Activated CD4-positive, alpha-beta memory T cell treated with anti-CD3 and anti-CD28 coated beads, Interleukin-2, amount 10 ng/mL, durations not matched to agents 7 days and 5 days (primary cell): ENCODE measurements at places on chromosomes 16 and 17.
A peak's percentile ranks its signal among the peaks of the same experiment; 100 is the strongest.

DNA sequence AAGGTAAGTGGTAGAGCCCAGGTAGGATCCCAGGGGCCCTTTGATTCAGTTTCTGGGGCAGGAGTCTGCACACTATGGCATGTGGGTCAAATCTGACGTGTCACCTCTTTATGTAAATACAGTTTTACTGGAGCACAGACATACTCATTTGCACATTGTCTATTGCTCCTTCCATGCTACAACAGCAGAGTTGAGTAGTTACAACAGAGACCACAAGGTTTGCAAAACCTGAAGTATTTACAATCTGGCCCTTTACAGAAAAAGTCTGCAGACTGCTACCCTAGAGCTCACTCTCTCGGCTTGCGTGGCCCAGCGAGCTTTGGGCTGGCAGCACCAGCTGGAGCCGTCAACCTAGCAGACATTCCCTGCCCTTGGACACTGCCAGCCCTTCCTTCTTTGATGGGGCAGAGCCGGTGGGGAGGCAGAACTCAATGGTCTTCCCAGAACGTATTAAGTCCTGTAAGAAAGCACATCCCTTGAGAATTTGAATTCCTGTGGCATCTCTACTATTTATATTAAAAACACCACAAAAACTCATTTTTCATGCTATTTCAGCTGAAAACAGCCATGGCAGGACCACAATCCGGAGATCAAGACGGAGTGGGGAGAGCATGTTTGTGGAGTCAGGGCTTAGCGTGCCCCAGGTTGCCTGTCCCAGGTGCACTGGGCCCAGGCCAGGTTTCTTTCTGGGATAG, 133.1 kb upstream of the NUDT7 start:
- no peak for DNase-seq

- no peak for DNase-seq
Measured at GRCh38 chr16:48317026-48317425, 68.2 kb downstream of the SIAH1 start.

DNA sequence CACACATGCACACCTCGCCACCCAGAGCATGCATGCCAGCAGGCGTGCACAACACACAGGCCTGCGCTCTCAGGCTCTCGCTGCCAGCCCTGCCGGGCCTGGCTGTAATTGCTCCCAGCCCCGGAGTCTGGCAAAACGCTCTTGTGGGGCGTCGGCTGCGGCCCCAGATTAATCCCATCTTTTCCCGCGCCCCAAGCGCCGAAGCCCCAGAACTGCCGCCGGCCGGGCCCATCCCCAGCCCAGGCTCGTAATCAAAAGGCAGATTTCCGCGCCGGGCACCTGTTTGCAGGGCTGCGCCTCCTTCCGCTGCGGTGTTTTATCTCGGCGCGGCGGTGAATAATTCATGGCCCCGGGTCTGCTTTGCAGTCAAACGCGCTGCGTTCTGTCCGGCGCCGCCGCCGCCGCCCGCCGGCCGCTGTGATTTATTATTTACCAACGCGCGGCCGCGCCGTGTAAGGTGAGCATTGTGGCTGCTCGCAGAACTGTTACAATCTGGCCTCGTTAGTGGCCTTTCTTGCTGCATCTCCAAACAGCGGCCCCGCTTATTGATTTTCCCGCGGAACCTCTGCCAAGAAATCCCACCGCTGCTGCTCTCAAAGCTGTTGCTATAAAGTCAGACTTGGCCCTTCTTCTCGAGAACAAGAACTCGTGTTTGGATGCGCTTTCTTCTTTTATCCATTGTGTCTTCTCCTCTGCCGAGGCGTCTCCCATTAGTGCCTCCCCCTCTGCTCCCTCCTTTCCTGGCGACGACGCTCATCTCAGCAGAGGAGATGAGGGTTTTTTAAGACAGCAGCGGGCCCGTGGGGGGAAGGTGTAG, 126.1 kb downstream of the IRX5 start:
- no peak for DNase-seq

- DNase-seq: no peak
Measured at GRCh38 chr16:59719121-59719520, 985.0 kb upstream of the GOT2 start.

DNA sequence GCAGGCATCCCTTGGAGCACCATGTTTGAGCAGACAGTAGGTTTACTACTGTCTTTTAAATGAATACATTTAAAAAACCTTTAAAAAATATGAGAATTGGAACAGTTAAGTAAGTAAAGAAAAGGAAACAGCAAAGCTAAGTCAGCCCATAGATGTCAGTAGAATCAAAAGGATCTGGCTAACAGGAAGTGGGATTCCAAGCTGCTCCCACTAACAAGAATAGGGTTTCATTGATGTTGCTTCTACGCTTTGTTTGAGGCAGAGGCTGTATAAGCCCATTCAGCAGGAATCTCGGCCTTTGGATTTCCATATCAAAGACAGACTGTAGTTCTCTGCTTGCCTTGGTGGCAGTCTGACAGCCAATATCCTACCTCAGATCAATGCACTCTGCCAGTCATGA, 122.9 kb upstream of the ELAC2 start:
- DNase-seq: no peak

DNA sequence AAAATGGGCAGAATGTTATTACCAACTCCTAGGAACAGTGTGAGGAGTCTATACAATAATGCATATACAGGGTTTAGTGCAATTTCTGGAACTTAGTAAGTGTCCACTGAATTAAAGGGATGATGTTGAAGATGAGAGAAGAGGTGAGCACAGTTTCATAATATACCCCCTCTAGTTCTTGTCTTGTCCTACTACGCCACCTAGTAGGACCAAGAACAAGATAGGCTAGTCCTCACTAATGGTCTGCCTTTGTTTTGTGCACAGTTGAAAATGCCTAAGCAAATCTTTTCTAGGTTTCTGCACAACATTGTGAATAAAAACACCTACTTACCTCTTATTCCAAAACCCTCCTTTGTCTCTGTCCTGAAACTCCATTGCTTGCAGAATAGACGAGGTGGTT, 670.2 kb downstream of the CDH8 start:
- no peak for DNase-seq

GRCh38 chr17:27762527-27763305, 37.6 kb downstream of the NOS2 start:
- DNase-seq: peak; percentile 38

DNA sequence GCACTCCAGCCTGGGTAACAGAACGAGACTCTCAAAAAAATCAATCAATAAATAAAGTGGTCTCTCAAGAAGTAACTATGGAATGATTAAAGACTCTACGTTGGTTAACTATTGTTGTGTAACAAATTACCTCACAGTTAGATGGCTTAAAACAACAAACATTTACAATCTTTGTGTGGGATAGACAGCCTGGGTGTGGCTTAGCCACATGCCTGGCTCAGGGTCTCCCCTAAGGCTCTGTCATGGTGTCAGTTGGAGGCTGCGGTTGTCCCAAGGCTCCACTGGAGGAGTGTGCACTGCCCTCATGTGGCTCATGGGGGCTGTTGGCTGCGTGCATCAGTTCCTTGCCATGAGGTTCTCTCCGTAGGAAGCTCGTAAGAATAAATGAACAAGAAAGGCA, 294.5 kb downstream of the SNX29 start:
- no peak for DNase-seq

DNA sequence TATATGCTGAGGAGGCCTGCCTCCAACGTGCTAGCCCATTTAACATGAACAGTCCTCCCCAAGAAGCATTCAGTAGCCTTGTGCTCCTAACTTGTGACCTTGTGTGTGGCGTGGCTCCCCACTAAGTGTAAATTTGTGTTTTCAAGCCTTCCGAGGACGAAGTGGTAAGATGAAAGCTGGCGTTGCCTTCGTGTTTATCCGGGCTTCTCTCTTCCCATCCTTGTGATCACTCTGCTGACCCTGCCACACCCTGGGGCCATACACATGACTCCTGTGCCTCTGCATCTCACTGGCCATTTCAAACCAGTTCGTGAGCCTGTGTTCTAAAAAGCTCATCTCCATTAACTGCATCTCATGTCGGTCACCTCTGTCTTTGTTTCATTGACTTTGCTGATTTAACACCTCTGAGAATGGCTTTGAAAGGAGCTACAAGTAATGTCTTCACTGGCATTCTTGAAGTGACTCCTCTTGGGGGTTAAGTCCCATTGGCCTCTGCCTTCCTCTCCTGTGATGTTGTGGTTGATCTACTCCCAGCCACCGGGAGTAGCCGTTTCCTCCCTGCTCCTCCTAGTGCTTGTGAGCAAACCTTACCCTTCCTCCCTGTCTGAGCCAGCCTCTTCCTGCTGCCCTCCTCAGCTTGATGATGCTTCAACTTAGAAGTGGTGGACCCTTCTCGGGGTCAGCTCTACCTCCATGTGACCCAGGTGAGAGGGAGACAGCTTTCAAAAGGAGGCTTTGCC, 27.4 kb upstream of the NAGLU start:
- no peak for DNase-seq

DNA sequence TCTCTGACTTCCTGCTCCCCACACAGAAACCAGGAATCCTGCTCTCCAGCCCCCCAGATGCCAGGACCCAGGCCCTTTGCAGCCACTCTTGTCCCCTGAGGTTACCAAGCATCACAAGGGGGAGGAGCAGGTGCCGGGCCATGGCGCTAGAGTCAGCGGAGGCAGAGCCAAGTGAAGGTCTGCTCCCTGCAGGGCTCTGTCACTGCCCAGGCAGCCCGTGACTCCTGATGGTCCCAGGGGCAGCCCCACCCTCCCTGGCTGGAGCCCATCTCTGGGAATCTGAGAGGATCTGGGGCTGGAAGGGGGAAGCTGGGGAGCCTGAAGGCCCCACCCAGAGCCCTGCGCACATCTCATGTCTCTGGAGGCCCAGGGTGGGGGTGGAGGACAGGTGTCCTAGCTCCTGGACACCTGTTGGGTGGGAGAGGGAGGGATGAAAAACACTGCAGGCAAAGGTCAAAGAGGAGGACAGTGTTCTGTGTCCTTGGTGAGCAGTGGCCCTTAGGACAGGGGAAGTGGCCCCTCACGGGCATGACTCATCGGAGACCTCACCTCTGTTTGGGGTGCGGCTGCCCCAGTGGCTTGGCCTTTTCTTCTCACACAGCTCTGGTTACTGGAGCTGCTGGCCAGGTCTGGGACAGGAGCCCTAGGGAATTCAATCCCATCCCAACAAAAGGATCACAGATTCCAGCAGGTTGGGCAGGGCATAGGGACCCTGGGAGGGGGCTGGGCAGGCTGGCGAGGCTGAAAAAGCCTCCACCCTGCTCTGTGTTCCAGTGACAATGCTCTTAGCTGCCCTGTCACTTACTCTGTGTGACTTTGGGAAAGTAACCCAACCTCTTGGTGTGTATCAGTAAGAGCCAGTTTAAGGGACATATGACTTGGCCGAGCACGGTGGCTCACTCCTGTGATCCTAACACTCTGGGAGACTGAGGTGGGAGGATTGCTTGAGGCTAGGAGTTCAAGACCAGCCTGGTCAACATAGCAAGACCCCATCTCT, at the start of gene PRSS36:
Gene PRSS36, minus strand, starts transcription at position 173 of the 997 bp plus-strand sequence. Its CDS starts 31 bp downstream, at position 142.
- no peak for DNase-seq

GRCh38 chr16:63467513-63467912, 1431.3 kb upstream of the CDH8 start:
- DNase-seq: no peak

- no peak for DNase-seq
Measured at GRCh38 chr16:20410121-20410723, 888 bp downstream of the ACSM5 start.

DNA sequence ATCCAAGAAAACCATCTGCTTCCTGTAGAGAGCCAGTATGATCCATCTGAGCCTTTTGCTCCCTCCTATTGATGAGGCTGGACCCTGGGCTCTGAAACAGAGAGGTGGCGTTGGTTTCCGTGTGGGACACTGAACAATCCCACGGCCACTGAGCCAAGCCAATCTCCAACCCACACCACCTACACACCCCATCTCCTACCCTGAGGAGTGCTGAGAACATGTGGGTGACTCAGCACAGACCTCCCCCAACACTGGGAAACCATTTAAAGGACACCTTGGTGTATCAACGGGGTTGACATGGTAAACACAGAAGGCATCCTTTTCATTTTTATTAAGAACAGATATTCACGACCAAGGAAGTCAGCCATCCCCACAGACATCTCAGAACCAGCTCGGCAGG, 332.1 kb downstream of the SLC39A11 start:
- no peak for DNase-seq

GRCh38 chr17:6492892-6493674, 48.8 kb downstream of the PIMREG start:
- DNase-seq: no peak

- no peak for DNase-seq
Measured at GRCh38 chr17:6940186-6940649, 55.6 kb upstream of the ALOX12 start.

DNA sequence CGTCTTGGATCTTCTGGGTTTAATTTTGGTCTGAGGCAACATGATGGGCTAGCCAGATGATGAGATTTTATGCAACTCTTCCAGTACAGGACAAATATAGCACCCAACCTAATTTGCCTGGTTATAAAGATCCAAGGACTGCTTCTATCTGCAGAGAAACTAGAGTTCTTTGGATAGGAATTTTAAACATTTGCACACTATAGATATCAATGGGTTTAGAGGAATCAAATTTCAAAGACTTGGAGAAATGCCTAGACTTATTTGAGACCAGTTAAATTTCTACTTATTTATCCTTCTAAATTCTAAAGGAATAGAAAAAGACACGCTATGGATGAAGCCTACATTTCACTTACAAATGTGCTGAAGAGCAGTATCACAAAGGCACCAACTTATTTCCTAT, 12.6 kb downstream of the PMFBP1 start:
- DNase-seq: no peak

DNA sequence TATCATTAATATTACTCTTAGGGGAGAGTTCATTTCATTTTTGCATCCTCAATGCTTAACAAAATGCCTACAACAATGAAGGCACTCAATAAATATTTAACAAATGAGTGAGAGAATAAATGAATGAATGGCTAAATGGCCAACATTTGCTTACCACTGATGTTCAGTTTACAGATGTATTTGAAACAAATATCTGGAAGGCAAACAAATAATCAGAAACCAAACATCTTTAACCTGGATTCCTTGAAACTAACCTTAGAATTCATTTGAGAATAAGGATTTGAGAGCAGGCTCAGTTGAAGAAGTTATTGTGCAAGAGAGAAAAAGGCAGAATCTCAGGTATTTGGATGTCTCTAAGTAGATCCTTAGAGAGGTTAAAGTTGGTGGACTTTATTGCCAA, 8.4 kb downstream of the NACA2 start:
- no peak for DNase-seq

- no peak for DNase-seq
Measured at GRCh38 chr17:39240631-39241030, 14.9 kb upstream of the STAC2 start.

DNA sequence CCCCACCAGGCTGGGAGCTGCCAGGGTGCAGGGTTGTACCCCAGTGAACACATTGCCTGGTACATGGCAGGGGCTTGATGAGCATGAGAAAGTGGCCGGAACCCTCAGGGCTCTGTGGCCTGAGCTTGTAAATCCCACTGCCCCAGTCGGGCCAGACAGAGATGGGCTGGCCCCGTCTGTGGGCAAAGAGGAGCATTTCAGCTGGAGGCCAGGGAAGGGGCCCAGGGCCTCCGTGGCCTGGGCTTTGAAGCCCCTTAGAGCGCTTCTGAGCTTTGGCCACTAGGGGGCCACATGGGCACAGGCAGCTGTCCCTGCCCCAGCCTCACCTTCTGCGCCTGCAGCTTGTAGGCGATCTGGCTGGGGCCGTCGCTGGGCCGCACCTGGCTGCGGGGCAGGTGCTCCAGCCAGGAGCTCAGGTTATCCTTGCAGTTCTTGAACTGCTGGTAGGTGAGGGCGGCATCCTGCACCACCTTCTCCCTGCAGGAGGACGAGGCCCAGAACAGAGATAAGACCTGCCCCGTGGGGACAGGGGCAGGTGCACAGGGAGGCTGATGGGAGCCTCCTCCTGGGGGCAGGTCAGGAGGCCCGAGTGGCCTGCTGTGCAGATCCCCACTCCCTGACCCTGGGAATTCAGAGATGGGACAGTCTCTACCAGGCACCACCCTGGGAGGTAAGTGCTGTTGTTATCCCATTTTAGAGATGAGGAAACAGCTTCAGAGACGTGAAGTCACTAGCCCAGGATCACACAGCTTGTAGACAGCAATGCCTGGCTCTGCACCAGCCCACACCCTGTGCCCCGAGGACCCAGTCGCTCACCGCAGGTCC, 12.8 kb downstream of the EVPL start:
- peak; percentile 80 for DNase-seq
